ENCODE measurements at places on chromosomes 12 and 14. TPM values are rescaled to one million over a fixed set of nuclear protein-coding genes. Genes with fewer than 3 reads are reported as not detected.

TAS2R50 gene
- 0.30 TPM for total RNA-seq

DNA sequence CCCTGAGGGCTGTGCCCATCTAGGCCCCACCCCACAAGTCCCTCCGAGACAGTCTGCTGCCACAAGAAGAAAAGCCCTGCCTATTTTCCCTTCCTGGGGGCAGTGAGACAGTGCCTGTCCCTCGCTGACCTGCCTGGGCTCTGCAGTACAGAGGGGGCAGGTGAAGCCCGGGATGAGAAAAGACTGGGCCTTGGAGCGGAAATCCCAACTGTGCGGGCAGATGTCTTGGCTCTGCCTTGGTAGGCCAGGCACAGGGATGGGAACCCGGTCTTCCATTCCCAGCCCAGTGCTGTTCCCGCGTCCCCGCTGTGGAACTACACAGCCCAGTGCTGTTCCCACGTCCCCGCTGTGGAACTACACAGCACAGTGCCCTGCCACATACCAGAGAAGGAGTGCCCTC, 12.8 kb upstream of the NXPH4 start:
- DNase-seq: no peak
- H3K27me3 ChIP-seq: peaks cover 14% of the 10 kb centered on the region
- peaks cover 9% of the 10 kb centered on the region for H3K36me3 ChIP-seq
- no peak overlapping the region for H3K4me3 ChIP-seq
- H3K27ac ChIP-seq: no peak overlapping the region

DNA sequence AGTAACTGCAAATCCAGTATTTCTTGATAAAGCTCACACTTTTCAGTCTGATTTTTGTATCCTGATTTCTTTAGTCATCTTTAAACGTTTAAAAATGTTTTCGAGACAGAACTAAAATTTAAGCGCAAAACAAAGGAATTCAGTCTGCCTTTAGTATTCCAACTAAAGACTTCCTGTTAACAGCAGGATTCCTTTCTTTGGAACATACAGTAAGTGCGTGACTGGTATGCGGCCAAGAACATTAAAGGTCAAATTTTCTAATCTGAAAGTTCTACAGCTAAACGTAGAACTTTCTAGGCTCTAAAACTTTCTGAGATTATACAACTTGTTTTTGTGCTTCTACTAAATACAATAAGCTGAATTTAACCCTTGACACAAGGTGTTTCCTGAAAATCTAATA, 9.9 kb downstream of the SAV1 start:
- peaks cover 32% of the 10 kb centered on the region for H3K36me3 ChIP-seq
- H3K4me3 ChIP-seq: peak overlapping the region; percentile 82
- H3K4me1 ChIP-seq: peaks cover 59% of the 10 kb centered on the region
- peak overlapping the region; percentile 79 for H3K27ac ChIP-seq
- no peaks in the 10 kb centered on the region for H3K27me3 ChIP-seq
- DNase-seq: peak; percentile 53

PELI2 gene
- total RNA-seq: 0.76 TPM

DNA sequence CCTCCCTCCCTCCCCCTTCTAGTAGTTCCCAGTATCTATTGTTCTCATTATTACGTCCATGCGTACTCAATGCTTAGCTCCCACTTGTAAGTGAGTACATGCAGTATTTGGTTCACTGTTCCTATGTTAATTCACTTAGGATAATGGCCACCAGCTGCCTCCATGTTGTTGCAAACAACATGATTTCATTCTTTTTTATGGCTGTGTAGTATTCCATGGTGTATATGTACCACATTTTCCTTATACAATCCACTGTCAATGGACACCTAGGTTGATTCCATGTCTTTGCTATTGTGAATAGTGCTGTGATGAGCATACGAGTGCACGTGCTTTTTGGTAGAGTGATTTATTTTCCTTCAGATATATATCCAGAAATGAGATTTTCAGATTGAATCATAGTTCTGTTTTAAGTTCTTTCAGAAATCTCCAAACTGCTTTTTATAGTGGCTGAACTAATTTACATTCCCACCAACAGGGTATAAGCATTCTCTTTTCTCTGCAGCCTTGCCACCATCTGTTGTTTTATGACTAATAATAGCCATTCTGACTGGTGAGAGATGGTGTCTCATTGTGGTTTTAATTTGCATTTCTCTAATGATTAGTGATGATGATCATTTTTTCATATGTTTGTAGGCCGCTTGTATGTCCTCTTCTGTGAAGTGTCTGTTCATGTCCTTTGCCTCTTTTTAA, 17.9 kb upstream of the CLEC7A start:
- DNase-seq: no peak
- H3K27me3 ChIP-seq: no peaks in the 10 kb centered on the region
- no peak overlapping the region for H3K4me3 ChIP-seq
- H3K27ac ChIP-seq: no peak overlapping the region
- peaks cover 34% of the 10 kb centered on the region for H3K4me1 ChIP-seq
- H3K36me3 ChIP-seq: 0 out of 2 replicates have a peak, but pooled peaks cover 4% of the 10 kb centered on the region

DNA sequence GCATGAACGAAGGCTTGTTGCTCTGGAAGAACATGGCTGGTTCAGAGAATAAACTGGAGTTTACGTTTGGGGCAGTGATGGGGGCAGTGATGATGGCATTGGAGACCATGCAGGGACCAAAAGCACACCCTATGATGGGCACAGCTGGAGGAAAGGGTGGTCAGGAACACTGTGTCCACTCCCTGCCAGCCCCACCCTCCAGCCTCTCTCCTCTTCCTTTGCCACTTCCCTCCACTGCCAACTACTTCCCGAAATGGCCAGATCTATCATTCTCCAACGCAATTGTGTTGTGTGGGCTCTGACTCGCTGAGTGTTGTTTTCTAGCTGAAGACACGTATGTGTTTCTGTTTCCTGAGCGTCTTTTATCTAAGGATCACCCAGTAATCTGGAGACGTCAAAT, 39.3 kb upstream of the GSG1 start:
- H3K27ac ChIP-seq: no peak overlapping the region
- no peak overlapping the region for H3K4me3 ChIP-seq
- DNase-seq: no peak
- no peaks in the 10 kb centered on the region for H3K27me3 ChIP-seq

All from HFFc6 (cell line).